ENCODE measurements at places on chromosomes 3 and 15. TPM values are rescaled to one million over a fixed set of nuclear protein-coding genes. Genes with fewer than 3 reads are reported as not detected.

DNA sequence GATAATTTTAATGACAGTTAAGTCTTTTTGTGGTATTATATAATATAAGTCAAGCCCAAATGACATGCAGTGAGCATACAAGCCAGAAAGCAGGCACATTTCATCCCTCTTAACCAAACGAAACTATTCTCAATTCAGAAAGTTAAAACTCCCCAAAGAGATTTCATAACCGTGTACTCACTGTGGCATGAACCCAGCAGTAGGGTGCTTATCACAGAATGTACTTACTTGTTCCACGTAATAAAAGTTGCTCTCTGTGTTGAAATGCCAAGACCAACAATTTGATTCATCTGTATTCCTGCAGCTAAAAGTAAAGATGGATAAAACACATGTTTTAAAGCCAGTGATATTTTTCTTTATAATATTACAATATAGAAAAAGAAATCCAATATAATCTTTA is 12.1 kb downstream of the GK5 start:
- DNase-seq: no peak

- no peak for DNase-seq
Observed at GRCh38 chr15:91865950-91866349, 12.4 kb downstream of the SLCO3A1 start.

GRCh38 chr3:3927198-3927597 is 128.0 kb downstream of the LRRN1 start:
- DNase-seq: no peak

DNA sequence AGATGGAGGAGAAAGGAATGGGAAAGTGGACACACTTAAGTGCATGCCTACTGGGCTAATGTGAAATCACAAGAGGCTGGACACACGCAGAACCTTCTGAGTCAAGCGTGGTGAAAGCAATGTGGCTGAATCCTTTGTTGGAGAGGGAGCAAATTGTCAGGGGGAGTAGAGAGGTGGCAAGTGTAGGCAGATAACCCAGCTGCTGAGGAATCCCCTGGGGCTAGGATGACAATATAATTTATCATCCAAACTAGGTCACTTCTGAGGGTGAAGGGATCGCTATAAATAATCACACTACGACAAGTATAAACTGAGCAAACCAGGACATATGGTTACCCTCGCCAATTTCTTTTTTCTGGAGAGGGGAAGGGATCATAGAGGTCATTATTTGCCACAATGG is 28.7 kb downstream of the TAMM41 start:
- DNase-seq: no peak

IL17RD gene
- total RNA-seq: 18.9 TPM

- DNase-seq: no peak
Observed at GRCh38 chr15:38696790-38697495, 132.3 kb upstream of the RASGRP1 start.

DNA sequence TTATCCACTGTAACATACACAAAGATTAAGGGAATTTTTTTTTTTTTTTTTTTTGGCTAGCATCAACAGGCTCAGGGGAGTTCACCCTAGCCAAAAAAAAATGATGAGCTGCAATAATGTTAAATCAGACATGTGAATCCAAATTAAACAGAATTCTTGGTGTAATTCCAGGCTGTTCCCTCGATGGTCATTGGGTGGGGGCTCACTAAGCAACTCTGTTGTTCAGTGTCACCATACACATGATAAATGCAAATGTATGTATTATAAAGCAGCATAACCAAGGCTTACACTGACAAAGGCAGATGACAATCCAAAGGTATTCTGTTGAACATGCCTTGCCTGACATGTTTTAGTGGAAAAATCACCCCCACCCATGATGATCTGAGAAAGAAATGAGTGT is 29.0 kb downstream of the IL1RAP start:
- DNase-seq: no peak

- no peak for DNase-seq
Observed at GRCh38 chr15:37246065-37246464, 145.7 kb upstream of the MEIS2 start.

DNA sequence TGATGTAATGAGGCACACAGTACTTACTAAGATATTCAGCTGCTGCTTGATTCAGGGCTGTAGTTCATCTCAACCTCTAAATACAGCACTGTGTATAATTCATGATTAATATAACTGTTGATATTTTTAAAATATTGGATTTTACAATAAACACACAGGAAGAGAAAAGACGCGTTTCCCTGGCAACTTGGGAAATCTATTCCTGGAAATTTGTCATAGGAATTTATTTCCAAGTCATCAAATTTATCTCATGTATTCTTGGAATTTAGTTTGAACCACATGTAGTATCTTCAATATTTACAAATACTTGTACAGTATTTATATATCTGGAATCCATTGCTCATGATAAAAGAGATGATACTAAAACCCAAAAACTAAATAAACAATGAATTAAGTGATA is 30.6 kb downstream of the EPHA3 start:
- no peak for DNase-seq

GOLGA8T gene
- not detected for total RNA-seq

GRCh38 chr3:155657161-155657560 is 87.7 kb downstream of the PLCH1 start:
- no peak for DNase-seq

- DNase-seq: no peak
Observed at GRCh38 chr3:16089521-16089920, 85.0 kb upstream of the GALNT15 start.

- DNase-seq: no peak
Observed at GRCh38 chr15:55768670-55769185, 25.8 kb upstream of the PRTG start.

DNA sequence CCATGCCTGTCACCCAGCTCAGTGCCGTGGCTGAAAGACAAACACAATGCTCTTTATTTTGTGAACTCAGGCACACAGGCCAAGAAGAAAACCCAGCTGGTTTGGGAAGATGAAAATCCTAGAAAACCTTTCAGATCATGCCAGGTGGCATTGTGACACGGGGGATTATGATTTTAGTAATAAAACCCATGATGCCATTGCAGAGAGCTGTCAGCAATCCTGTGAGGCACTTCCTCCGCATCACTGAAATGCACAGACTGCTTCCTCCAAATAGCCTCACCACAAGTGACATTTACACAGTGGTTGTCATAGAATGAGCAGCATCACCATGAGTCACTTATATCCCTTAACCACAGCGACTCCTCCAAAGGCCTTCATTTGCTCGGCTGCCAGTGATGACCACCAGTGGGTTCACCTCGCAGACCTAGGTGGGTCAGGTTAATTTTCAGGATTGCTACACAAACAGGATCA is 22.7 kb downstream of the ABHD6 start:
- DNase-seq: no peak

DNA sequence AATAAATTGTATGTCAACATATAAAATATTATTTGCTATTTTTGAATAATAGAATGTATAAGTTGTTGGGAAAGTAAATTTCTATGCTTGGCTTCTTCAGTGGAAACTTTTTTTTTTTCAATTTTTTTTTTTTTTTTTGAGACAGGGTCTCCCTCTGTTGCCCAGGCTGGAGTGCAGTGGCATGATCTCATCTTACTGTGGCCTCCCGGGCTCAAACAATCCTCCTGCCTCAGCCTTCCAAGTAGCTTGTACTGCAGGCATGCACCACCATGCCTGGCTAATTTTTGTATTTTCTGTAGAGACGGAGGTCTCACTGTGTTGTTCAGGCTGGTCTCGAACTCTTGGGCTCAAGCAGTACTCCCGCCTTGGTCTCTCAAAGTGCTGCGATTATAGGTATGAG is 16.8 kb downstream of the MBNL1 start:
- DNase-seq: no peak

DNA sequence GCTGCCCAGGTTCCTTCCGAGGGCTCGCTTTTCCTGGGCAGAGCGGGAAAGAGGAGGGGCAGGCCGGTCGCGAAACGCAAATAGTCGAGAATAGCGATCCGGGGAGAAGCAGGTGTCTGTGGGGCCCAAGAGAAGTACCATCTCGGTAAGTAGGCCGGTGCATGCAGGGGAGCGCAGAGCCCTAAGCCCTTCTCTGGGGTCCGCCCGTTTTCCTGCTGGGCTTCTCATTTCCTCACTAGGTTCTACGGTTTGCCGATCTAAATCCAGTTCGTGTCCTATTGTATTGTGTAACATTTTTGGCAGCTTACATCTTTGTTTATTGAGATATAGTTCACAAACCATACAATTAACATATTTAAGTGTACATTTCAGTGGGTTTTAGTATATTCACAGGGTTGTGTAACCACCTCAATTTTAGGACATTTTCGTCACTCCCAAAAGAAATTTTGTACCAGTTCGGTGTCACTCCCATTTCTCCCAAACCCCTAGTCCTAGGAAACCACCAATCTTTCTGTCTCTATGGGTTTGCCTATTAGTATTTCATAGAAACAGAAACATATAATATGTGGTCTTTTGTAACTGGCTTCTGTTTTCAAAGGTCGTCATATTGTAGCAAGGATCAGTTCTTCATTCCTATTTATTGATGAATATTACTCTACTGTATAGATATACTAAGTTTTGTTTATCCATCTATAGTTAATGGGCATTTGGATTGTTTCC is 6.8 kb upstream of the TRIM69 start:
- DNase-seq: no peak

CHRNA5 gene
- 0.76 TPM for total RNA-seq

- no peak for DNase-seq
Observed at GRCh38 chr3:46380471-46381221, 9.9 kb downstream of the CCR5 start.

DNA sequence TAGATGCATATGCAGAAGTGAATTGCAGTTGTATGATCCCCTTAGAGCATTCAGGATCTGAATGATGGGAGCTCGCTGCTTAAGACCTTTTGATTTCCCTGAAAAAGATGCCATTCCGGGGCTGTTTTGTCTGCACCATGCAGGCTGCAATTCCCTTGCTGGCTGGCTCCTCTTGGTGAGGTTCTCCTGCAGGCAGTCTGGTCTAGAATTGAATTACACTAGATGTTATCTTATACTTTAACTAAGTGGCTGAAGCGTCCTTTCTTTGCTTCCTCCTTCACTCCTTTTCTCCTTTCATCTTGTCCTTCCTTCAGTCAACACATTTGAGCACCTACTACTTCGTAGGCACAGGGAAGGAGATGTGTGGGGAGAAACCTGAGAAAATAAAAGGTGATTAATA is 18.6 kb upstream of the MYZAP start:
- DNase-seq: no peak

DNA sequence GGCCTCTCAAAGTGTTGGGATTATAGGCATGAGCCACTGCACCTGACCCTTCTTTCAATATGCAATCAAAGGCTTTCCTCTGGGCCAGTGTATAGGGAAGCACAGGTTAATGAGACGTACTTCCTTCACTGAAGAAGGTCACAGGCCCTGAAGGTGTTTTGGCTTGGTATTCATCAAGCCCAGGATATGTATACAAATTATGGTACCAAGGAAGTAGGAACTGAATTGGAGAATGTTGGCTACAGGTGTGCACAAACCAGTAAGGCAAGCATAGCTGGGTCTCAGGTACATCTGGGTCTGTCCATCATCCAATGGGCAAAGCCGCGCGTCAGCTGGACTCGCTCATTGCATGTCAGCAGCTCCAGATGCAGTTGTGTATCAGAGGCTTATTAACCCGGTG is 237.9 kb downstream of the ADAMTS17 start:
- DNase-seq: no peak

CAND2 gene
- 7.1 TPM for total RNA-seq

DNA sequence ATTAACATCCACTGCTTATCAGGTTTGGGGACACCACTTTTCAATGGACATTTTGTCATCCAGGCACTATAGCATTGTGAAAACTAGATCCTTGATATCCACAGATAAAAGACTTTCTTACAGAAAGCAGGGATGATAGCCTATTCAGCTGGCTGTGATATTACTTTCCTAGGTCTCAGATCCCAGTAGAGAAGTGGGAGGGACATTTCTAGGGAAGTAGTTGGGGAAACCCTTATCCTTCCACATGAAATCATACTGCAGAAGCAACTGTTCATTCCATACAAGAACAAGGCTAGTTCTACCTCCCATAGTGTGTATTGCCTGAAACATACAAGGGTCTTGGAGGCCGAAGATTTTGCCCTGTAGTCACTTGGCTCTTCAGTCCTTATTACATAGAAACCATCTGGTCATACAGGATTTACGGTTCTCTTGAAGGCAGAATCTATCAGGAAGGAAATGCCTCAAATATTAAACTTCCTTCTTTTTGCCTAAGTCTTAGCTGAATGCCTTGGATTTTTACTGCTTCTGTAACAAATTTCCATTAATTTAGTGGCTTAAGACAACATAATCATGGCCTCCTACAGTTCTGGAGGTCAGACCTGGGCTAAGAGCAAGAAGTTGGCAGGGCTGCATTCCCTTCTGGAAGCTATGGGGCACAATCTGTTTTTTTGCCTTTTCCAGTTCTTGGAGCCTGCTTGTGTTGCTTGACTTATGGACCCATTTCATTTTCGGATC is 119.4 kb downstream of the ECT2 start:
- DNase-seq: no peak

STX19 gene
- total RNA-seq: not detected

DNA sequence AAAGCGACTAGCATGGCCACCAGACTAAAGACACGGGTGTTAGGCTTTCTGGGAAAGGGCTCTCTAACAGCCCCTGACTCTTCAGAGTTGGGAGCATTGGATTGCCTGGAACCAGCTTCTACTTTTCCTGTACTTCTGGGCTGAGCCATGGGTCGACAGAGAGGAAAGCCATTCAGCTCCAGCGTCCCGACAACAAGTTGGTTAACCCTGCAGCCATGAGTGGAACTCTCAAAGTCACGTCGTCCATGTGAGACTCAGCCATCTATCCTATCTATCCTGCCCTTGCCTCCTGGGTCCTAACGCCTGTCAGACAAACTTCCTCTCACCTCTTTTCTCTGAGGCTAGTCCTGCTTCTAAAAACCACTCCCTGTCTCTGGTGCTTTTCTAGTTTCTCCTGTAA is 32.6 kb upstream of the TBC1D5 start:
- DNase-seq: no peak

DNA sequence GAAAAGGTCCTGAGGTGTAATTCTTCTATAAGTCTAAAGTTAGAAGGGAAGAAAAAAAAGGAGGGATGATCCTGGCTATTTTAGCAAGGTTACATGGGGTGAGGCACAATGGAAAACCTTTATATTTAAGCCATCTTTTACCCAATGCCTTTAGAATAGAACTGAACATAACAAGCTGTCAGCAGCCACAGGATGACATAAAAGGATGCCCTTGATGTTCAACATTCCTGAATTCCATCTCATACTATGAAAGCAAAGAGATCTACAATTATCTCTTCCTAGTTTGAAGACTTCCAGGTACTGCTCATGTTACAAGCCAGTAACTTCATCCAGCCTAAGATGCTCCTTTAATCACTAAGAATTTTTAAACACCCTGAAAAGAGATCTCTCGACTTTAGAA is 26.9 kb downstream of the NEK10 start:
- no peak for DNase-seq

DNA sequence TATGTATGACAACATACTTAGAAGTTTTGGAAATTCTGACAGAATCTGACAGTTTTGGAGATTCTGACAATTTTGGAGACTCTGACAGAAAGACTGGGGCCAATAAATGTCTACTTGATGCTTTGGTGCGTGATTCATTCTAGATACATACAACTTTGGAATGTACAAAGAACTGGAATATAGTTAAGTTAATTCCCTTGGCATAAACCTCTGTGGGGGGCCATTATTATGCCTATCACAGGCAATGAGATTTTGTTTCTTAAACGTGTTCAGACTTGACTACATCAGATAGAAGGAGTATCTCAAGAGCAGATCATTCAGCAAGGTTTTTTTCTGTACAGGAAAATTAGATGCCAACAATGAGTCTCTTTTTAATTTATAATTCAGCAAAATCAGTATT is 617.6 kb upstream of the ZNF717 start:
- DNase-seq: no peak

GRCh38 chr3:13567684-13568514 is 19.0 kb downstream of the FBLN2 start:
- no peak for DNase-seq

MTHFS gene
- total RNA-seq: 44.1 TPM
